ENCODE measurements at places on chromosomes 3 and 15.

DNA sequence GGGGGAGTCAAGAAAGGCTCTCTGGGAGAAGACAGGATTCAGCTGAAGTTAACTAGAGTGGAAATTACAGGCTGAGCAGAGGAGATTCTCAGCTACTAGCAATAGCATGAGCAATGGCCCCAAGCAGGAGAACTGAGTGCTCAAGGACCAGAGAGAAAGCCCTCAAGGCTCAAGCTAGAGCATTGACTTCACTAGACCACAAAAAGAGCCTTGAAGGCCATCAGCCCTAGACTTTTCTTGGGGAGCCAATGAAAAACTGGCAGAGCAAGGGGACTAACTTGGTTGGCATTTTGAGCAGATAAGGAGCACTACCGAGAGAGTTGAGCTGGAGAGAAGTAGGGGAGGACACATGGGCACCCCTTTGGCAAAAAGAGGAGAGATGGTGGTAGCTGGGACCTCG lies 277.6 kb downstream of the FEZF2 start:
- DNase-seq: no peak

DNA sequence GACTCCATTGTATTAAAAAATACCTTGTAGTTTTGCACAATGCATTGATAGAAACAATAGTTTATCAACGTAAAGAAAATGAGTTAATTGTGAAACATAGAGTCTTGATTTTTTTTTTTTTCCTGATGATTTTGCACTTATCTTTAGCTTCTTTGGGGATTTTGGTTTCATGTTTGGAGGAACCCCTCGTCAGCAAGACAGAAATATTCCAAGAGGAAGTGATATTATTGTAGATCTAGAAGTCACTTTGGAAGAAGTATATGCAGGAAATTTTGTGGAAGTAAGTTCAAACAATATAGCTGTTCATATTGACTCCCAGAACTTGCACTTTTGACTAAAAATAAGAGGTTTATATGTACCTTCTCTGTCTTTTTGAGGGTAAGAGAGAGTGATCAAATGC lies 7.0 kb downstream of the DNAJB11 start:
- no peak for DNase-seq

DNA sequence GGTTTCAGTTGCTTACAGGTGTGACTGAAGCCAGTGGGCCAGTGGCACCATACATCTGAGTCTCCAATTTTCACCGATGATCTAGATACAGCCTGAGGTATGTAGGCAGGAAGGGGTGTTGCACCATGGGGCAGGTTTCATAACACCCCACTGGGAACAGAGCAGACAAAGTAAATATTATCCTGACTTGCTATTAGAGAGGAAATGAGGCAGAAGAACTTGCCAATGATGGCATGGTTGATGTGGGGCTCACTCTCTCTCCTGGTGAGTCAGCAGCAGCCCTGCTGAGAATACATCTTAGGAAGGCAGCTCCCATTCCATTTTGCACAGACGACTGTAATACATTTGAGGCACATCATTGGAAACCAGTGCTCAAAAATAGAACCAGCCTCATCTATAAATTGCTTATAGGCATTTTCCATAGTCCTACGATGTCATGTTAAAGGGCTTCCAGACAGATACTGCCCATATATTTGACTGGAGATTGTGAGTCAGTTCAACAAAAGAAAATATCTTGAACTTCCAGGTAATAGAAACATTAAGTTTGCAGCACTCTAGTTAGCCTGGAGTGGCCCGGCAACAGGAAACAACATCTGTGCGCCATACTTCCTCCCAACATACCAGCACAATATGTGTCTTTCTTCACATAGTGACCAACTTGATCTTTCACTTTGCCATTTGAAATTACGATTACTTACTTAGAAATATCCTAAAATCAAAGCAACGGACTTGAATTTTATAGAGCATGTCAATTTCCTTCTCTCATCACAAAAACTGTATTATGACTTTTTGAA lies 175.5 kb downstream of the NECTIN3 start:
- no peak for DNase-seq

DNA sequence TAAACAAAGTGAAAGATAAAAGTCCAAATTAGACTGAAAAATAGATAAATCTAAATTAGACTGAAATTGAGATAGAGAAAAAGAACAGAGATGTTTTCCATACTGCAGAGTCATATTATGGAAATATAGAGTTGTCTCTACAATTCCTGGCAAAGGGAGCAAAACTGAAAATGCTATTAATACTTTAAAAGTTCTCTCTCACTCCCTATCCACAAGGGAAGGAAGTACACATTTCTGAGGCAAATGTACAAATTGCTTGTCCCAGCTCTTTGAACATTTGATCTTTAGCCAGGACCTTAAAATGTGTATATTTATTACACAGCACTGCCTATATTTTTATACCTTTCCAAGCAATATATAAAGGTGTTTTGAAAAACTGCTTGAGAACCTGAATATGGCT lies 225.1 kb upstream of the SEMA6D start:
- DNase-seq: no peak

DNA sequence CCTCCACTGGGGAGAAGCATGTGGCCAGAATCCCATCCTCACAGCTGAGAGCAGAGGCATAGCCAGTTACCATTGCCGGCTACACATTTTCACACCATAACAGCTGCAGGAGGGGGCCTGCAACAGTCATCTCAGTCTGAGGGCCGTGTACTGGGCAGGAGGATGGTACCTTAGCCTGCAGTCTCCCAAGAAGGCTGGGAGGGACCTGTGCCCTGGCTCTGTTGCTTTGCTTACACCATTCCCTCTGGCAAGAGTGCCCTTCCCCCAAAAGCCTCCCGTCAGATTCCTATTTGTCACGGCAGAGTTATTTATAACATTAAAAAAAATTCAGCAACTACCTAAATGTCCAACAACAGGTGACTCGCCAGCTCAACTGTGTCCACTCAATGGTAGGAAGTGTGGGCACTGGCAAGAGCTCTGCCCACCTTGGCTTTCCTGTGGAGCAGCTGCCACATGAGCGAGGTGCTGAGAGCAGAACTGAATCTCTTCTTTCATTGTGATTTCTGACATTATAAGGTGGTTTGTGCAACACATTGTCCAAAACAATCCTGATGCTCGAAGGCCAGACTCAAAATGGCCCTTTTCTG lies 4.4 kb downstream of the CAMKV start:
- no peak for DNase-seq

DNA sequence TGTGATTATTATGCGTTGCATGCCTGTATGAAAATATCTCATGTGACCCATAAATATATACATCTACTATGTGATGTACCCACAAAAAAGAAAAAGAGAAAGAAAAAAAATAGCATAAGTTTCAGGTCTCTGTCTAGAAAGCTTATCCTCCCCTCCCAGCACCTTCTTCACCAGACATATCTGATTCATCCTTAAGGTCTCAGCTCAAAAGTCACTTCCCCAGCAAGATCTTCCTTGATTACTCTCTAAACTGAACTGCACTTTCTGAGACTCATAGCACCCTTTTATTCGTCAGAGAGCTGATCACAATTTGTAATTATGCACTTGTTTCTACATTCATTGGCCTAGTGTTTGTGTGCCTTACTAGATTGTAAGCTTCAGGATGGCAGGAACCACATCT lies 11.1 kb upstream of the PTPN9 start:
- no peak for DNase-seq

GRCh38 chr3:75078290-75078689 lies 463.8 kb upstream of the CNTN3 start:
- no peak for DNase-seq

DNA sequence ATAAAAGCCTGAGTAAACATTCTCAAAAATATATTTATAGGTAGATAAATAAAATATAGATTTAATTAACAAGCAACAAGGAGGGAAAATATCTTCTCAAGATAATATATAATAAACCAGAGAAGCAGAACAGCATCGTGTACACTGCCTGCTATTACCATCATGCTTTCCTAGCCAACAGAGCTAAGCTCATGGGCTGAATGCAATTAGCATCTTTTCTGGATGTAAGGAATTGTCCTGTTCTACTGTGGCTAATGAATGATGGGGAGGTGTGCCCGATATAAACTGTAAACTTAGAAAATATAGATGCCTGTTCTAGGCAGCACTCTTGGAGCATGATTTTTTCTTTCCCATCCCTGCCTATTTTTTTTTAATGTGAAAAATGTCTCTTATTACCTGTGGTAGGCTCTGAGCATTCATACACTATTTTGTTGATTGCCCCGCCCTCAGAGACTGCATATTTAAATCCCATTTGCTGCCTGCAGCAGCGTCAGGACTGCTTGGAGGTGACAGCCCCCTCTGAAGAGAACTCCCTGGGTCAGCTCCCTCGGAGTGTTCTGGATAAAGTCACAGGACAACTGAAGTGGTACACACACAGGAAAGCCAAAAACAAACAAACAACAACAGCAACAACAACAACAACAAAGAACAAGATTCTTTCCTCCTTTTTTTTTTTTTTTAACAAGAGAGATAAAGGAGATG lies 312.3 kb downstream of the SATB1 start:
- DNase-seq: no peak

DNA sequence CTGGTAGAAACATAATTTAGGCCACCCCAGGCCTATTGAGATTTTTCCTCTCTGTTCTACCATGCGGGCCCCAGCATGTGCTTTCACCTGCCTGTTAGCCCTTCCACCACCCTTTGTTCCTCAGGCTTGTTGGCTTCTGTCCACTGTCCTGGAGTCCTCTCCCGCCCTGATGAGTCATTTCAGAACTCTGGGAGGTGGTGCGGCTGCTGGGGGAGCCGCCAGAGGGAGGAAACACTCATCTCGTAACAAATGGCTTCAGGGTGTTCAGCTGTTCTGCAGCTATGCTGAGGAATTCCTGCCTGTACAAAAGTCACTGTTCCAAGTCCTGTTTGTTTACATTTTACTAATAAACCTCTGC lies 36.3 kb downstream of the LRTM1 start:
- DNase-seq: no peak

DNA sequence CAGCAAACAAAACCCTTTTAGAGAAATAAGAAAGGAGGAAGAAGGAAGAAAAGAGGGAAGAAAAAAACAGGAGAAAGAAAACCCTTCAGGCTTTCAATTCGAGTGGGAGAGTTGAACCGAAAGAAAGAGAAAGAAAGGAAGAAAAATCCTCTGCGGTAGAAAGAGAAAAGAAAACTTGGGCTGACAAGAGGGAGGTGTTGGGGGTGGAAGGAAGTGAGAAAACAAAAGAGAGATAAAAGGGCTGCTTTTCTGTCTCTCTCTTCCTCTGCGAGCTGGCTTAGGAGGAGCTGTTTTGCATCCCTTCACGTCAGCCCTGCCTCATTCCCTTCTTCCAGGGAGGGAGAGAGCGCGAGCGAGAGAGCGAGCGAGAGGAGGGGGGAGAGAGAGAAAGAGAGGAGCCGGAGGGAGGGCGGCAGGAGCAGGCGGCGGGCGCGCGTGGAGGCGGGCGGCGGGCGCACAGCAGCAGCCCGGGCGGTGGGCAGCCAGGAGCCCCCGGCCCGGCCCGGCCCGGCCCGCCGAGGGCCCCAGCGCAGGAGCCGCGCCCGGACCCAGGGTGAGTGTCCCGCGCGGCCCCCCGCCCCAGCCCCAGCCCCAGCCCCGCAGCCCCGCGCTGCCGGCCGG lies at the start of gene ZNF710:
Gene ZNF710 (plus strand): TSS at position 263 of the 621 bp plus-strand sequence. CDS start 65,814 bp downstream, outside the sequence.
- DNase-seq: no peak

DNA sequence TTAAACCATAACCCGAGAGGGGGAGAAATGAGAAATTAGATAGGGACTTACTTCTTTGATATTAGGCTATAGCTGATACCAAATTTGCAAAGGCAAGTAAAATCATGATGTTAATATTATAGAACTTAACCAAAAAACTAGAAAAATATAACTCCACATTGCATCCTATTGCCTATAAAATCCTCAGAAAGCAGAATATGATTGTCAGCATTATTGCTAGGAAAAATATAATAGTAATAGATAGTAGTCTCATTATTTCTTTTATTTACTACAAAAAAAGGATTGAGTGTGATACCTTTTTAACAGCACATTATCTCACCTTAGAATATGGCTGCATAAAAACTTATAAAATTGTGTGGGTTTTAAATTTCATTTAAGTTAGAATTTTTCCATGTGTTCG lies 206.5 kb upstream of the CDIN1 start:
- DNase-seq: no peak

- no peak for DNase-seq
Observed at GRCh38 chr3:64805248-64805647, 117.4 kb upstream of the ADAMTS9 start.

GRCh38 chr3:38318766-38319671 lies 27.6 kb upstream of the XYLB start:
- no peak for DNase-seq

GRCh38 chr3:186368717-186369116 lies 6.7 kb upstream of the DGKG start:
- DNase-seq: no peak

GRCh38 chr3:187963003-187963676 lies 190.8 kb upstream of the LPP start:
- DNase-seq: no peak

- no peak for DNase-seq
Observed at GRCh38 chr3:23781051-23781450, 24.7 kb upstream of the UBE2E1 start.

GRCh38 chr3:72972706-72973030 lies 23.9 kb upstream of the PPP4R2 start:
- no peak for DNase-seq

DNA sequence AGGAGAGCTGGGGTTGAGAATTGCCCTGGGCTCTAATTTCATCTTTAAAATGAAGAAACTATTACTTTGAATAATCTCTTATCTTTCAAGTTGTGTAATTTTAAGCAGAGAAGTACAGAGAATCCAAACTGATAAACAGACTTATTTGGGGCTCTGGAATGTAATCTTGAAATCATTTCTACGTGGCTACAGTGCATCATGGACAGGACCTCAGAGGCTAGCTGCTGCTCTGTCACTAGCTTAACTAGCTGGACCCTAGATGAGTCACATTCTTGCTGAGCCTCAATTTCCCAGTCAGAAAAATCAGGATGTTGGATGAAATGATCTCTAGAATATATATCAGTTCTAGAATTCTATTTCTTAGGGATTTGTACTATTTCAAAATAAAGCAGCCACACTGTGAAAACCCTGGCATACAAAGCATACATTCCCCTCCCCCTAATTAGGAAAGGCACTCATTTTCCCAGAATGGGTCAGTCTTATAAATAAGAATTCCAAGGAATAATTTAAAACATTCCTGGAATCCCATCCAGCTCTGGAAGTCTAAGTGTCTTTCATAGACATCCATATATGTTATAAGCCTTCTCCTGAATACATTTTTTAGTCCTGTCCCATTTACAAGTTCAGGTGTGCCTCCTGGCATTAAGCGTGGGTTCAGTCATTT lies 47.2 kb downstream of the RASGRP1 start:
- no peak for DNase-seq

- DNase-seq: no peak
Observed at GRCh38 chr3:64410226-64410625, 185.0 kb upstream of the PRICKLE2 start.

- DNase-seq: no peak
Observed at GRCh38 chr3:155302891-155303290, 9.4 kb upstream of the STRIT1 start.

- DNase-seq: no peak
Observed at GRCh38 chr3:61961900-61962299, 400.5 kb downstream of the PTPRG start.

- DNase-seq: no peak
Observed at GRCh38 chr3:39757307-39757706, 52.1 kb upstream of the MYRIP start.
